ENCODE measurements at places on chromosomes 5 and 9. TPM values are rescaled to one million over a fixed set of nuclear protein-coding genes. Genes with fewer than 3 reads are reported as not detected.

GRCh38 chr5:181045316-181045715 lies 5.2 kb downstream of the BTNL9 start:
- no peak overlapping the region for H3K4me3 ChIP-seq
- peaks cover 9% of the 10 kb centered on the region for H3K27me3 ChIP-seq
- no peaks in the 10 kb centered on the region for H3K4me1 ChIP-seq
- DNase-seq, result no peak
- H3K36me3 ChIP-seq, result no peaks in the 10 kb centered on the region

GRCh38 chr9:70410368-70410767 lies 4.1 kb downstream of the KLF9 start:
- no peaks in the 10 kb centered on the region for H3K27me3 ChIP-seq
- H3K4me3 ChIP-seq, result peak overlapping the region; percentile 95
- DNase-seq, result no peak
- no peaks in the 10 kb centered on the region for H3K36me3 ChIP-seq
- H3K27ac ChIP-seq, result peak overlapping the region; percentile 98

DNA sequence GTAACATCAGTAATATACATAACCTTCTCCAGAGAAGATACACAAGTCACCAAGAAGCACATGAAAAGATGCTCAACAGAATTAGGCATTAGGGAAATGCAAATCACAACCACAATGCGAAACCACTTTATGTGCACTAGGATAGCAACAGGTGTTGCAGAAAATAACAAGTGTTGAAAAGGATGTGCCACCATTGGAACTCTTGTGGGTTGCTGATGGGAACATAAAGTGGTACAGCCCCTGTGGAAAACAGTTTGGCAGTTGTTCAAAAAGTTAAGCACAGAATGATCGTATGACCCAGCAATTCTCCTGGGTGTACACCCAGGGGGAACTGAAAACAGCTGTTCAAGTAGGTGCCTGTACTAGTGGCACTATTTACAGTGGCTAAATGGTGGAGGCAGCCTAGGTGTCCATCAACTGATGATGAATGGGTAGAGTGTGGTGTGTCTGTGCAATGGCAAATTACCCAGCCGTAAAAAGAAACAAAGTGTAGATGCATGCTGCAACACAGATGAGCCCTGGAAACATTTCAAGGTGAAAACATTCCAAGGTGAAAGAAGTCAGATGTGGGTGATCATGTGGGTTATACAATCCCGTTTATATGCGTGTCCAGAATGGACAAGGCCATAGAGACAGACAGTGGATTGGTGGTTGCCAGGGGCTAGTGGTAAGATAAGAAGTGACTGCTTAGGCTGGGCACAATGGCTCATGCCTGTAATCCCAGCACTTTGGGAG lies 27.2 kb downstream of the CCDC69 start:
- H3K36me3 ChIP-seq, result peaks cover 27% of the 10 kb centered on the region
- no peaks in the 10 kb centered on the region for H3K27me3 ChIP-seq
- H3K27ac ChIP-seq, result no peak overlapping the region
- no peak overlapping the region for H3K4me3 ChIP-seq

GRCh38 chr5:89712134-89712700 lies 697.3 kb downstream of the CETN3 start:
- DNase-seq, result no peak
- no peaks in the 10 kb centered on the region for H3K36me3 ChIP-seq
- H3K4me1 ChIP-seq, result no peaks in the 10 kb centered on the region
- no peaks in the 10 kb centered on the region for H3K27me3 ChIP-seq

The PAEP gene
- not detected for total RNA-seq

Measured in CD4-positive, alpha-beta memory T cell (primary cell).